ENCODE measurements at places on chromosomes 2 and 18. TPM values are rescaled to one million over a fixed set of nuclear protein-coding genes. Genes with fewer than 3 reads are reported as not detected.

DNA sequence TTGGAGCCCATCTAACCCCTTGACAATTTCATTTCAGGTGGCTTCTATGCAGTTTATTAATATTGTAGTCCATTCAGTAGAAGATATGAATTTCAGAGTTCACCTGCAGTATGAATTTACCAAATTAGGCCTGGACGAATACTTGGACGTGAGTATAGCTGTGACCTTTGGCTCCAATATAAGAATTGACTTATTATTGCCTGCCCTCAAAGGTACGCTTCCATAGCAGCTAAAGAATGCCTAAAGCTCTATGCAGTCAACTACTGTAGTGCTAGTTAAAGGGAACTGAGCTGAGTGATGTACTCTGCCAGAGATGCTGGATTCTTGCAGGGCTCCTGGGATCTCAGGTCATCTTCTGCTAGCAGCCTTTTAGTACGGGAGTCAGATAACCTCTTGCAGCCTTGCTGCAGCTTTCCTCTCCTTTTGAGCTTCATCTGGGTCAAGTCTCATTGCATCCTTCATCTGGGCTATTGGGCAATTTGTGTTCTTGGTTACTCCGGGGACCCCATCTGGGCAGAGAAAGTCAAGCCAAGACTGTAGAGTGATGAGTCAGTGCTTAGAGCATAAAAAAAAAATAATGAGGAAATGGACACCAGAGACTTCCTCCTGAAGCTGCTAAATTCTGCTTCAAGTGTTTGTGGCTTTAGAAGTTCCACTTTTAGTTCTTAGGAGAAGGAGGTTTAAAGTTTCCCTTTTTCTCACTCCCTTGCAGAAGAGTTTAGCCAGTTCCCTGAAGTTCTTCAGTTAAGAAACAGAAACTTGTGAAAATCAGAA, 105.6 kb downstream of the PRPF40A start:
- no peak for DNase-seq
- H3K27ac ChIP-seq = peak overlapping the region; percentile 53
- peaks cover 8% of the 10 kb centered on the region for H3K36me3 ChIP-seq
- no peaks in the 10 kb centered on the region for H3K27me3 ChIP-seq

- no peaks in the 10 kb centered on the region for H3K36me3 ChIP-seq
- no peak overlapping the region for H3K27ac ChIP-seq
- peaks cover 36% of the 10 kb centered on the region for H3K4me1 ChIP-seq
- no peak overlapping the region for H3K4me3 ChIP-seq
- H3K27me3 ChIP-seq = no peaks in the 10 kb centered on the region
Observed at GRCh38 chr2:9995059-9995458, 43.6 kb downstream of the GRHL1 start.

- H3K27ac ChIP-seq = no peak overlapping the region
- peaks cover 7% of the 10 kb centered on the region for H3K4me1 ChIP-seq
- no peaks in the 10 kb centered on the region for H3K27me3 ChIP-seq
- no peaks in the 10 kb centered on the region for H3K36me3 ChIP-seq
- DNase-seq = no peak
Observed at GRCh38 chr2:40189881-40190280, 262.0 kb downstream of the SLC8A1 start.

DNA sequence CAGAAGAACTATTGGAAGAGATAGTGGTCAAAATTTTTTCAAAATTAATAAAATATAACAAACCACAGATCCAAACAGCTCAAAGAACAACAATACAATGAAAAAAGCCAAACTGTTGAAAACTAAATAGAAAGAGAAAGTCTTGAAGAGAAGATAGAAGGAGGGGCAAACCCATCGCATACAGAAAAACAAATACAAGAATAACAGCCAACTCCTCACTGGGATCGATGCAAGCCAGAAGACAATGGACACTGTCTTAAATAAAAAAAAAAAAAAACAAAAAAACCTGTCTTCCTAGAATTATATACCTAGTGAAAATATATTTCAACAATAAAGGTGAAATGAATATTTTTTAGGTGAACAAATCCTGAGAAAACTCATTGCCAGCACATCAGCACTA, 34.1 kb upstream of the ARHGAP25 start:
- no peak overlapping the region for H3K27ac ChIP-seq
- no peaks in the 10 kb centered on the region for H3K27me3 ChIP-seq
- no peaks in the 10 kb centered on the region for H3K36me3 ChIP-seq

- H3K27ac ChIP-seq = no peak overlapping the region
- H3K4me3 ChIP-seq = no peak overlapping the region
- H3K27me3 ChIP-seq = no peaks in the 10 kb centered on the region
- no peak for DNase-seq
- H3K36me3 ChIP-seq = no peaks in the 10 kb centered on the region
Observed at GRCh38 chr2:167345559-167345958, 457.3 kb downstream of the XIRP2 start.

DNA sequence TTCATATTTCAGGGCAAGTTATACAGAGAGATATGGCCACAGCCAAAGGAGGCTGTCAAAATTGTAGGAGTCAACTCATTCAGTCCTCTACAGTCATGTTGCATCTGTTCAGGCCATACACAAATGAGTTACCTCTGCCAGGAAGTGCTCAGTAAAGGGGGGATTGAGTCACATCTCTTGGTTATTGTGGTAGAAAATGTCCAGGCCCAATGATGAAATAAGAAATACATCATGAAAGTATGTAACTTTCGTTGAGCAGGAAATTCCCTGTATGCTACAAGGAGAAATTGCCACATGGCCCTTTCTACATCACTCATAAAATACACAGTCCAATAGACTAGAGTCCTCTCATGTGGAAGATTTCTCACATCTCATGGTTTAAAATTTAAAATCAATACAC, 103.9 kb upstream of the COL3A1 start:
- H3K36me3 ChIP-seq = no peaks in the 10 kb centered on the region
- no peaks in the 10 kb centered on the region for H3K4me1 ChIP-seq
- no peaks in the 10 kb centered on the region for H3K27me3 ChIP-seq
- no peak overlapping the region for H3K4me3 ChIP-seq
- H3K27ac ChIP-seq = no peak overlapping the region

DNA sequence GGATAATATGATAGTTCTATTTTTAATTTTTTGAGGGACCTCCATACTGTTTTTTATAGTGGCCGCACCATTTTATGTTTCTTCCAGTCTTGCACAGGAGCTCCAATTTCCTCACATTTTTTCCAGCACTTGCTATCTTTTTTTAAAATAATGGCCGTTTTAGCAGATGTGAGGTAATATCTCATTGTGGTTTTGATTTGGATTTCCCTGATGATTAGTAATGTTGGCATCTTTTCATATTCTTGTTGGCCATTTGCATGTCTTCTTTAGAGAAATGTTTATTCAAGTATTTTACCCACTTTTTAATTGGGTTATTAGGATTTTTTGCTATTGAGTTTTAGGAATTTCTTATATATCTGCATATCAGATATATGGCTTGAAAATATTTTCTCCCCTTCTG, 29.9 kb upstream of the NAPG start:
- DNase-seq = no peak
- H3K4me3 ChIP-seq = no peak overlapping the region
- no peak overlapping the region for H3K27ac ChIP-seq
- no peaks in the 10 kb centered on the region for H3K4me1 ChIP-seq
- H3K36me3 ChIP-seq = no peaks in the 10 kb centered on the region

GRCh38 chr2:99032786-99033185, 96.8 kb upstream of the CRACDL start:
- no peaks in the 10 kb centered on the region for H3K36me3 ChIP-seq
- H3K4me3 ChIP-seq = no peak overlapping the region
- no peaks in the 10 kb centered on the region for H3K4me1 ChIP-seq

- no peak overlapping the region for H3K4me3 ChIP-seq
- H3K4me1 ChIP-seq = no peaks in the 10 kb centered on the region
- no peaks in the 10 kb centered on the region for H3K27me3 ChIP-seq
- peak overlapping the region; percentile 8 for H3K27ac ChIP-seq
Observed at GRCh38 chr18:36545821-36546427, 248.4 kb downstream of the FHOD3 start.

The CXCR4 gene
- total RNA-seq = 3.7 TPM

The FN1 gene
- 360 TPM for total RNA-seq

The KCNJ3 gene
- total RNA-seq = 0.31 TPM

The TMEM150A gene
- total RNA-seq = 9.7 TPM

The RFTN2 gene
- total RNA-seq = 3.2 TPM

The MDH1 gene
- total RNA-seq = 1,238 TPM
